AG10803 (cell line): ENCODE measurements at places on chromosomes 7 and 10.
A peak's percentile ranks its signal among the peaks of the same experiment; 100 is the strongest.

DNA sequence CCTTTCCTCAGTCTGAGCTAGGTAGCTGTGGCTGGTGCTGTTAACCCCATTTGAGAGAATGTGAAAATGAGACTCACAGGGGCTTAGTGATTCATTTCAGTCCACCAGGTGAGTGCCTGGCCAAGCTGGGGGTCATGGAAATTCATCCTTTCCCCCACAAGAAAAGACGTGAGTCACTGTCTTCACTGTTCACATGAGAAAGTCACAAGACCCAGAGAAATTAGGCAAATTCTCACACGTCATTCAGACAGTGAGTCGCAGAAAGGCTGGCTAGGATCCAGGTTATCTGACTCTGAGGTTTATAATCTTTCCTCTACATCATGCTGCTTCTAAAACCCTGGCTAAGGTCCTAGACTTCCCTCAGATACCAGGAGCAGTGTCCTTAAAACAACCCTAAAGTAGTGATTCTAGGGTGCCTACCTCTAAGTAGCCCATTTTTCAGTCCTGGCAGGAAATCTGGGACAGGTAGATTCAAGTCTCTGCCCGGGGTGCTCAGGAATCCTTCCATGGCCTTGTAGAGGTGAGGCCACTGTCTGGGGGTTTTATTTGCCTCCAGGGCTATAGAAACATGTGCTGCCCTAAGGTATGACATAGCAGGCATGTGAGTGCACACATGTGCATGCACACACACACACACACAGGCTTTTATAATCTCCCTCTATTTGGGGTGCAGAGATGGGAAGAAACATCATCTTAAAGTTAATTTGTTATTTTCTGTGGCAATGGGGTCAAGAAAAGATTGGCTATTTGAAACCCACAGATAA lies 427.9 kb upstream of the CELF2 start:
- DNase-seq: peak; percentile 65

DNA sequence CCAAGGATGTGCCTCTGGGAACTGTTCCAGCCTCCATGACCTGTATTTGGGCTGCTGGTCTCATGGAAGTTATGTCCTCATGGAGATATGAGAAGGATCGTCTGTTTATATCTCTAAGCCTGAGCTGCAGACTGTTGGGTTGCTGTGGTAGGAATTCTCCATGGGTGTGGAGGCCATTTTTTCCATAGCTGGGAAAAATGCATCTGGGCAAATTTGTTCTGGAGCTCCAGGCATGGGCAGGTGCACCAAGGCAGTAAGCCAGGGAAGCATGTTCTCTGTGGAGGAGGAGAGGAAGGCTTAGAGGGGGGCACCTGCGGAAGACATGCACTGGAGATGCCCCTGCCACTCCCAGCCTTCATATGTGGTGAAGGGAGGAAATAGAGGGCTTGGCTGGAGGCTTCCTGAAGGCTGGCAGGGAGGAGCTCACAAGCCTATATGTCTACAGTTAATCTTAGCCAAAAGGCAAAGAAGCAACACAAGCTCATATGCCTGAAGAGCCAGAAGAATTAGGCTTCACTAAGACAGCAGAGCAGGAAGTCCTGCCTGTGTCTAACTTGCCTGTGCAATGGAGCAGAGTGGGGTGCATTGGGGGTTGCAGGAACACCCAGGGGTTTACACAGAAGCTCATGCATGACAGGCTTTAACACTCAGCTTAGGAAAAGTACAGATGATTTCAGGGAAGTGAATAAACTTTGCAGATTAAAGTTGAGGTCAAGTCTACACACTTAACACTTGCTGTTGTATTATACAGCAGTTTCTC lies 35.1 kb upstream of the CXCL12 start:
- no peak for DNase-seq

GRCh38 chr7:36637417-36637816 lies 86.9 kb downstream of the AOAH start:
- DNase-seq: no peak

DNA sequence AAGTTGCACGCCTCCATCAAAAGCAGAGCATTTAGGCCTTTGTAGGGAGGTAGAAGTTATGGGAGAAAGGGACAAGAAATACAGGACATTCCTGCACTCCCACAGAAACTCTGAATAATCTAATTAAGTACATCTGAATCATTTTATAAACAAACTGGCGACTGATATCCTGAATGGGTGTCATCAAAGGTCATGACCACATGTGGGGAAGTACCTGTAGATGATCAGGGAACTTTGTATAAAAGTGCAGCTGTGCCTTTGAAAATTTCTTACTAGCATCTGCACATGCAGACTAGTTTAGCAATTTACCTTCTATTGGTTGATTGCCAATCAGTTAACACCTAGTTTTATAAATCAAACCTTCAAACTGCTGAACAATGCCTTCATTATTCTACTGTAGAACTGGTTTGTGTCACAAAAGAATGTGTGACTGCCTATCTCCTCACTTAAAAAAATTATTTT lies 17.1 kb downstream of the STEAP4 start:
- no peak for DNase-seq
